ENCODE measurements at places on chromosomes 5 and 9.

- DNase-seq, result no peak
Observed at GRCh38 chr5:112604732-112605630, 132.7 kb upstream of the APC start.

GRCh38 chr9:85630676-85631075 lies 111.1 kb downstream of the AGTPBP1 start:
- no peak for DNase-seq

- no peak for DNase-seq
Observed at GRCh38 chr9:121322037-121322736, 47.9 kb downstream of the STOM start.

GRCh38 chr9:38181232-38181631 lies 112.2 kb upstream of the SHB start:
- no peak for DNase-seq

GRCh38 chr9:19117039-19117716 lies 10.1 kb downstream of the PLIN2 start:
- no peak for DNase-seq

Data from SJSA1 (cell line).